ENCODE measurements at places on chromosomes 5 and 9.
A peak's percentile ranks its signal among the peaks of the same experiment; 100 is the strongest.

- no peak for DNase-seq
These were observed 40.5 kb upstream of the RUFY1 start for GRCh38 chr5:179509845-179510244.

DNA sequence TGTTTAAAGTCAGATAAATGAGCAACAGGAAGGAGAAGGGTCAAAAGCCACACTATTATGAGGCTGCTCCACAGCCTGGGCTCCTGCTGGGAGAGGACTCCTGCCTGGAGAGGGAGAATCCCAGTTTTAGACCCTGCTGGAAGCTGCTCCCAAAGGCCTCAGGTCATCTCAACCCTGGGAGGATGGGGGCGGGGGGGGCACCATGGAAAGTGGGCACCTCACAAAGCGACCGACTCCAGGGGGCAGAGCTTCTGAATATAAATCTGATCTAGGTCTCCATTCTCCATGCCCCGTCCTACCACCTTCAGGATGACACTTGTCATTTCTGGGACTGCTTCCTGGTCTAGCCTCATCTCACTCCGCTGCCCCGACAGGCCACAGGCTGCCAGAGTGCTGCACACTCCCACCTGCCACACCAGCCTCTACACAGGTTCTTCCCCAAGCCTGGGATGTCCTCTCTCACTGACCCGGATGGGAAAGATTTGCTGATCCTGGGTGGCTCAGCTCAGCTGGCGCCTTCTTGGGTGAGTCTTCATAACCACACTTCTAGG lies 183.4 kb downstream of the GAPVD1 start:
- no peak for DNase-seq

- peak; percentile 45 for DNase-seq
These were observed 117.2 kb upstream of the TBCA start for GRCh38 chr5:77893225-77893860.

GRCh38 chr9:74940600-74940999 lies 12.1 kb downstream of the C9orf40 start:
- no peak for DNase-seq

DNA sequence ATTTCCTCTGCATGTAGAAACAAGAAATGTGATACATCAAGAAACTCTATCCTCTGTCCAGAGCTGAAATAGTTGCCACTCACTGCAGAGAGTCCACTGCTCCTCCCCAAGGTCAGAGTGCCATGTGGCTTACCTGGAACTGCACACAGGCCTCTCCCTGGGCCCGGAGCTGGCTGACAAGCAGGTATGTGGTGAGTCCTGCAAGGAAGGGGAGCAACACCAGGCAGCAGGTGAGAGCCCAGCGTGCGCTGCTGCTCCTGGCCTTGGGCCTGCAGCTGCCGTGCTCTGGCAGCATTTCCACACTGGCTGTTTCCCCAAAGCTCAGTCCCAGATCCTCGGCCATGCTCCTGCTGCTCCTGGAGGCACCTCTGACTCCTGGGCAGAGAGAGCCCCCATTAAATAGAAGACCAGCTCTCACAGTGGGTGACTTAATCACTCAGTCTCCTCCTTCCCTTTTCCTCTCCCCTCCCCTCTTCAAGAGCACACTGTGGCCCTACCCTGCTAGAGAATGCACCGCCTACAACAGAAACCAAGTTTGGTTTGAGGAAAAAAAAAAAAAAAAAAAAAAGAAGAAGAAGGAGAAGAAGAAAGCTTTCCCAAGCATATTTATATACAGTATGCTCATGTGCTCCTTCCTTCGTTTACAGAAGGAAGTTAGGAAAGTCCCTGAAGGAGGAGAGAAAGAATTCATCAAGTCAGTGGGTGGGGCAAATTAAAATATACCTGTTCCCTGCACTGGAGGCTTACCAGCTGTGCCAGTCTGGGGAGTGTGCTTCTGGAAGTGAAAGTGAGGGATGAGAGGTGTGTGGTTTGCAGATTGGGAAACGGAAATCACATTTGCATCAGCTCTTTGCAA lies at the start of gene TNFSF15:
Gene TNFSF15 (minus strand): TSS at position 370 of the 856 bp plus-strand sequence. CDS start 27 bp downstream, at position 343.
- DNase-seq: no peak

DNA sequence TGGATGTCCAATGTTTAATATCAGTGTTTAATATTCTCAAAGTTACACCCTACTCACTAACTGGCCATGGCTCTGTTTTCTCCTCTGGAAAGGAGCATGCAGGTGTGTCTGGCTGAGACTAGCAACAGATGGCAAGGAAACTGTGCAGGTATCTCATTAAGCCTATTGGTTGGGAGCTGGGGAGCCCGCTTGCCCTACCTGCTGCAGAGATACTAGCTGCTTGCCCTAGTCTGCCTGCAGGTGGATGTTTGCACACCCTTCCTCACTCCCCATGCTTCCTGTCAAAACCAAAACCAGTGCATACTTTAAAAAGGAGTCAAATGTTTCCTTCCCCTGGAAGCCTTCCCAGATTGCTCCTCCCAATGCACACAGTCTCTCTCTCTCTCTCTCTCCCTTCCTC lies 228.3 kb upstream of the RASEF start:
- no peak for DNase-seq

GRCh38 chr9:70995511-70995910 lies 125.9 kb downstream of the TRPM3 start:
- DNase-seq: no peak

- peak; percentile 91 for DNase-seq
These were observed 44.4 kb upstream of the SMAD5 start for GRCh38 chr5:136087961-136088871.

- no peak for DNase-seq
These were observed 2.2 kb downstream of the NTNG2 start for GRCh38 chr9:132163876-132164603.

DNA sequence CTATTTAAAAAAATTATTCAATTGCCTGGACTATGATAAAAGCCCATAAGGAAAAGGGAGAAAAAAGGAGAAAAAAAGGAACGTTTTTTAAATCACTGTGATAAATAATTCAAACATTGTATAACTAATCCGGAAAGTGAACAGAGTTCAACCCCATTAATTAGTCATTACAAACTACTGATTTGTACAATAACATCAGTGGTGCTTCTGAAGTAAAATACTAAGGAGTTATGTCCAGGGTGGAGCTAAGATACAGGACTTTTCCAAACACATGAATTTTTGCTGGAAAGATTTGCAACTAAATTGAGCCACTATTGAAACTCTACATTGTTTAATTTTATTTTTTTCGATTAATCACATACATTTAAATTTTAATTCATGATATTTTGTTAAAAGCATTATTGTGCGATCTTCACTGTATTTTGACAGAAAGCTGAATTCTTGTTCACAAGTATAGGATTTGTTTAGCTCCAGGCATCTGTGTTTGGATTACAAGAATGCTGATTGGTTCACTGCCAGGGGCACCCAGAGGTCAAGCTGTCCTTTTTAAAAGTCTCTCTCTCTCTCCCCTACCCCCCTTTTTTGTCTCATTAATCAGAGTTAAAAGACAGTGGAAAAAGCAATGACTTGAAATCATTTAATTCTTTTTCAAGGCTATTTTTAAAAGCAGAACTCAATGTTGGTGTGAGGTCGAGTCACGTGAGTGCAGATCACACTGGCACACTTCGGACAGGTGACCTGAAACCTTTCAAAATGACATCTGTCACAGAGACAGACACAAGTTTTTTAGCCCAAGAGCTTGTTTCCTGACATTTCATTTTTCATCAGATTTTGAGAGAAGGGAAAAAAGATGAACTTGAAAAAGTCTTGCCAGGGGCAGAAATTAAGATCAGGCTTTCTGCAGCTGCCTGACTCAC lies 387.3 kb downstream of the NR2F1-AS1 start:
- no peak for DNase-seq

DNA sequence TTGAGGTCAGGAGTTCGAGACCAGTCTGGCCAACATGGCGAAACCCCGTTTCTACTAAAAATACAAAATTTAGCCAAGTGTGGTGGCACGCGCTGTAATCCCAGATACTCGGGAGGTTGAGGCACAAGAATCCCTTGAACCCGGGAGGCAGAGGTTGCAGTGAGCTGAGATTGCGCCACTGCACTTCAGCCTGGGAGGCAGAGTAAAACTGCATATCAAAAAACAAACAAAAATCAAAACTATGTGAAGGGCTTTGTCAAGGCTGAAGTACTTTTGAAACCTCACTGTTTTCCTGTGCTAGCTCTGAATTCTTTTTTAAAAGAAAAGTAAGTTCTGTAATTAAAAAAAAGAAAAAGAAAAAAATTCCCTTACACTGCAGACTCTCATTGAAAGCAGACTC lies 65.1 kb upstream of the KLF4 start:
- no peak for DNase-seq

- DNase-seq: no peak
These were observed 19.4 kb upstream of the FCN1 start for GRCh38 chr9:134937164-134937555.

- DNase-seq: peak; percentile 72
These were observed 962 bp upstream of the NR6A1 start for GRCh38 chr9:124771867-124772679.

GRCh38 chr5:12865529-12865928 lies 961.3 kb upstream of the CTNND2 start:
- DNase-seq: no peak

DNA sequence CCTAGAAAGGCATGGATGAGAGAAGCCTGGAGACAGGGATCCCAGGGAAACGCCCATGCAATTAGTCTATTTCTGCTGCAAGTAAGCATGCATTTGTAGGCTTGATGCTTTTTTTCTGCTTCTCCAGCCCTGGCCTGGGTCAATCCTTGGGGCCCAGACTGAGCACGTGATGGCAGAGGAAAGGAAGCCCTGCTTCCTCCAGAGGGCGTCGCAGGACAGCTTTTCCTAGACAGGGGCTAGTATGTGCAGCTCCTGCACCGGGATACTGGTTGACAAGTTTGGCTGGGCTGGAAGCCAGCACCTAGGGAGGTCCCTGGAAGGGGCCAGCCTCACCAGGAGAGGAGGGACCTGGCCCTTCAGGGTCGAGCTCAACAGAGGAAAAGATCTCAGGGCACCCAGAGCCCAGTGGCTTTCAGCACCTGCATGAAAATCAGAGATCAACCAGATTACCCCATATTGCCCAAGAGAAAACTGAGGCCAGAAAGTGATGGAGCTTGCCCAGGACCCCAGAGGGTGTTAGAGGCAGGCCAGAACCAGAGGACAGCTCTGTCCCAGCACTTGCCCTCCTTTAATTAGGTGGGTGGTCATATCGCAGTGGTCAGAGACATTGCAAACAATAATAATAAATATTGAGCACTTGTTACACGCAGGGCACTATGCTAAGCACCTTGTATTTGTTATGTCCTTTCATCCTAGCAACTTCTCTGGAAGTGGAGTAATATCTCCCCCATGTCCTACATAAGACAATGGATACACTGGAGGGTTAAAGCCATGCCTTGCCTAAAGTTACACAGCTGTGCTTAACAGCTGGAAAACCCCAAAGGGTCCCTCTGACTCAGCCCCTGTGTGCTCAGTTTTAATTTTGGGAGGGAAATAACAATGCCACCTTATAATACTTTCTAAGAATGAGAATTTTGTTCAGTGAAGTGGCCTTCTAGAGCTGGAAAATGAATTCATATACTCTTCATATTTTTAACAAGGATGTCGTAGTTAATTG lies 67.1 kb downstream of the KLF4 start:
- peak; percentile 79 for DNase-seq

GRCh38 chr9:113150670-113151611 lies at the start of gene SLC31A2:
TSS of gene SLC31A2 (plus strand) at chr9:113151007. CDS start at chr9:113151075, 68 bp downstream.
- peak; percentile 93 for DNase-seq

- DNase-seq: no peak
These were observed 15.1 kb downstream of the HNRNPK start for GRCh38 chr9:83964973-83965349.

- DNase-seq: no peak
These were observed 103.4 kb downstream of the OTULIN start for GRCh38 chr5:14767735-14768507.

GRCh38 chr5:134561871-134562296 lies 36.4 kb downstream of the JADE2 start:
- peak; percentile 87 for DNase-seq

GRCh38 chr9:76703270-76703669 lies 61.0 kb upstream of the PCA3 start:
- DNase-seq: peak; percentile 35

DNA sequence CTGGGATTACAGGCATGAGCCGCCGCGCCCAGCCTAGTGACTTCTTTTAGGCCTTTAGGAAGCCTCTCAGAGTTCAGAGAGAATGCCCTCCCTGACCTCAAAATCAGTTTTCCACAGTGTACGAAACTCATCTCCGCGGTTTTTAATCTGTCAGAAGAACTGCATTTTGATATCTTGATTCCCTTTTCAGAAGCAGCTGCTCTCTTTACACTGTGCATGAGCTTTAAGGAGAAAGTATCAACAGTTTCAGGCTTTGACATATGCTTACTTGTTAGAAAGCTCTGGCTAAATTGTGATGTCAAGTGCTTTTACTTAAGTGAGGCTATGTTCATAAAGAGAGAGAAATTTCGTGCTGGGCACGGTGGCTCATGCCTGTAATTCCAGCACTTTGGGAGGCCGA lies 74.6 kb downstream of the USP20 start:
- no peak for DNase-seq

- DNase-seq: no peak
These were observed 73.2 kb downstream of the WNK2 start for GRCh38 chr9:93256878-93257807.

GRCh38 chr5:157306692-157307471 lies 41.0 kb downstream of the CYFIP2 start:
- no peak for DNase-seq

GRCh38 chr9:127793093-127793708 lies 7.4 kb downstream of the CDK9 start:
- DNase-seq: no peak

GRCh38 chr9:130570208-130570607 lies 9.2 kb upstream of the FUBP3 start:
- no peak for DNase-seq

DNA sequence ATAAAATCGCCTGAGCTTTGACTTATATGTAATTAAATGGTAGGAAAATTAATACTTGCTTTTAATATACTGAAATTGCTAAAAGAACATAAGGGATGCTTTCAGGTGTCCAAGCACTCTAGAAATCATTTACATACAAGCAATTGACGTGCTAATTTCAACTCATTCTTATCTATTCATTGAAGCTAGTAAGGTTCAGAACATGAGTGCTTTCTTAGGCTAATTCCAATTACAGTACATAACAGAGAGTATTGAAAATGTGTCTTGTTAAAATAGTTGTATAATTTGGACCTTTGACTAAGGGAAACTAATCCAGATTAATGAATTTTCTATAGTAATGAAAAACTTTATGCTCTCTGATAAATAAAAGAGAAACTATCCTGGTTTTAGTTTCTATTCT lies 1016.4 kb upstream of the TYRP1 start:
- DNase-seq: no peak

DNA sequence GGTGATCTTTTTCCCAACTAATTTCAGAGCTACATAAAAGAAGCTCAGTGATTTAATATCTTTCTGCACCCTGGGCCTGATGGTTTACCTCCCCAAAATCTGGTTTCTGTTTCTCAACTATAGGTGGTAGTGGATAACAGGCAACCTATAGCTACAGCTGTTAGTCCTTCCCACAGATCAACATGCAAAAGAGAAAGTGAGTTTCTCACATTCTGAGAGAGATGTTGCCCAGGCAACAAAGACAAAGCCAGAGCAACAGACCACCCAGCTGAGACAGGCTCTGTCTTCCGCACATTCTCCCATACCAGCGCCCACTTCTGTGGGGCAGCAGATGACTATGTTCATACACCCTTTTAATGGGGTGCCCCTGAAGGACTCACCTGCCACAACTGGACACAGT lies 40.7 kb upstream of the PPP2R2B start:
- DNase-seq: no peak

Data from left cardiac atrium (tissue), 4 donors.